ENCODE measurements at places on chromosomes 12 and 14.

DNA sequence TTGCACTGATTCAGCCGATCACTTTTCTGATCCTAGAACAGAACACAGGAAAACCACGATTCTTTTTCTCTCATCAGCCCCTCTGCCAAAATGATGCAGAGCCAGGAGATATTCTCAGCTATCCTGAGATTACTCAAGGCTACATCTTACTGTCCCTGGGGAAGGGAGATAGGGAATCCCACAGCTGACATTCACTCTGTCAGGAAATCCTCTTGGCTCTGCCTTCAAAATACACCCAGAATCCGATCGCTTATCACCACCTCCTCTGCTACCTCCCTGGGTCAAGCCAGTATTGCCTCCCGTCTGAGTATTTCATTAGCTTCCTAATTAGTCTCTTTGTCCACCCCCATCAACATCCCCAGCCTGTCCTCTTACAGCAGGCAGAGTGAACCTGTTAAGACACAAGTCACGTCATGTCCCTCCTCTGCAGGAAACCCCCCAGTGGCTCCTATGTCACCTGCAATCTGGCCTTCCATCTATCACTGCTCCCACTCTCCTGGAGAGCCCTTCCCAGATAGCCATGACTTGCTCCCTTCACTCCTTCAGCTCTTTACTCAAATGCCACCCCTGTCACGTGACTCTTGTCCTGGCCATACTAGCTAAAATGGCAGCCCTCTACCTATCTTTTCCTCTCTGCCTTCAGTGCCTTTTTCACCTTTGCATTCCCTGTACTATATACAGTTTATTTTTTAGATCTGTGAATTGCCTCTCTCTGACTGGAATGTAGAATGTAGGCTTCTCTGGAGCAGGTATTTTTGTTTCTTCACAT, 70.3 kb downstream of the GALNT4 start:
- DNase-seq = no peak

DNA sequence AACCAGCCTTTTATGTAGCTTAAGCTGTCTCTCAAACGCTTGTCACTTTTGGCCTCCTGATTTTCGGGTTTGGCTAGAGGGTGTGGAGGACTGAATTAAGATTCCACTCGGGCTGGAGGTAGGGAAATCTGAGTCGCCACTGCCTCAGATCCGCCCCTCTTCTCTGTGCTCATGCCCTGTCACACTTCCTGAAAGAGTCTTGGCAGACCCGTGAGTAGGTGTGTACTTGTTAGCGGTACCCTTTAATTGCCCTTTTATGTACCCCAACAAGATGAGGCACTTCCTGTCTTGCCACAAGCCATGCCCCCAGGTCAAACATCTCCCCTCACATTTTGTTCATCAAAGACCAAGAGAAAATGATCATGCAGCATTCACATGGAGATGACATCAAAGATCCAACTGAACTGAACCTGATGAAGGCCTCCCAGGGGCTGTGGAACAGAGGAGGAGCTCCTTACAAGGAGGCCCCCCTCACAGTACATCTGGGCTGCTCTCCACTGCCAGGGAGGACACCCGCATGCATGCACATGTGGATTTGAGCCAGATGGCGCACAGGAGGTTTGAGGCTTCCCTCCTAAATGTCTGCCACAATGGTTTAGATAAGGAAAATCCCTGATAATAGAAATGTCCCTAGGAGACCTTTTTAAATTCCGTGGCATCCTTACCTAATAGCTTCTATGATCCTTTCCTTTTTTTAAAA, 86.5 kb upstream of the CDKN3 start:
- no peak for DNase-seq

GRCh38 chr12:52438305-52439301, 4.4 kb upstream of the KRT75 start:
- DNase-seq = no peak

DNA sequence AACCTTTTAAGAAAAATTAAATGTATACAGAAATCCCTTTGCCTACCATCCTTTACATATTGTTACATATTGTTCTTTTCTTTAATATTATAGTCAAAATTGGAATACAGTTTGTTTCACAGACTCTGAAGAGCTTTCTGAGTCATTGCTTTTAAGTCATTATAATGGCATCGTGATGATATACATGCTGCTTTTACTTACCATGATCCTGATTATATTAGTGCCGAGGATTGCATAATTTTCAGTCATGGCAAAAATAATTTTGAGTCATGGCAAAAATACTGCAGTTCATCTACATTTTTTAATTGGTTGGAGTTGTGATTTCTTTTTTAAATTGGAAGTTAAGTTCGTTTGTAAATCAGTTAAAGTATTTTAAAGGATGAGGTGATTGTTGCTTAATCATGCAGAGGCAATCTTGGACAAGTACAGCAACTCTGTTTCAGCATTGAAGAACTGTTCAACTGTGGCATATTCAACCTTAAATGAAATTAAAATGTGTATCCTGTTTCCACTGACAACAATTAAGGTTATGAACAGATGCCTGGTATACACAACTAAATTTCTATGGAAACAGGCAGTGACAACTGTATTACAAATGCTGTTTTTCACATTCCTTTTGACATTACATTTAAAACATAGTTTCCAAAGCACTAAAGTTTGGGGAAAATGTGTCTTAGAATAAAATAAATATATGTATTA, 142.3 kb downstream of the PCNX1 start:
- no peak for DNase-seq

DNA sequence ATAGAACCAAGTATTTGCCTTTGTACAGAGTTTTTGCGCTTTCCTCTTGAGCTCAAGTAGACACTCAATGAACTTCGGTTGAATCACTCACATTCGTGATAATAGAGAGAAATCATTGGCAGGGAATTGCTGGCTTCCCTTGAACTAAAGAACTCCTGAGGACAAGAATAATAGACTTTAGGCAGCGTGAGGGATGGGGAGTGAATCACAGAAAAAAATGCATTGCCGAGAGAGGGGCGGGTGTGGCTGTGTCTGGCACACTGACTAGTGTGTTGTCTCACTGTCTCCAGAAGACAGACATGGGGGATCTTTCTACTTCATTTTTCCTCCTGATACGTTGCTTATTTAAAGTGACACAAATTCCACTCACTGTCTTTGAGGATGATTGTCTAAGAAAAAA, 805.2 kb downstream of the BCL11B start:
- DNase-seq = no peak

GRCh38 chr14:50860478-50861086, 11.3 kb upstream of the ABHD12B start:
- DNase-seq = peak; percentile 78

GRCh38 chr12:114123108-114123507, 157.0 kb upstream of the RBM19 start:
- DNase-seq = no peak

DNA sequence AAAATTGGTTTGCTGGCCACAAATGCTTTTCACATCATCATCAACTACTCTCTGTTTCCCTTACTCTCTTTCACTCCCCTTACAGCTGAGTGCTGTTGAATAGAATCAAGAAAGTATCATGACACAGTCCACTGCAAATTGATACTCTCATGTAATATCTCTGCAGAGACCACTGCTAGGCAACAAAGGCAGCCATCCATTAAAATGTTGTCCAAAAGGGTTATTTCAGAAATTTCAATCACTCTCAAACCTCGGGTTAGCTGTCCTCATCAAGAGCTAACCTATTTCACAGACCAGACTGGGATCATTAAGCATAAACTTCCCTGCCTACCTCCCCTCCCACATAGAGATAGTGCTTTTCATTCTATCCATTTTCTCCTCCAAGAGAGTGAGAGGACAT, 186.7 kb downstream of the PLCZ1 start:
- DNase-seq = no peak

DNA sequence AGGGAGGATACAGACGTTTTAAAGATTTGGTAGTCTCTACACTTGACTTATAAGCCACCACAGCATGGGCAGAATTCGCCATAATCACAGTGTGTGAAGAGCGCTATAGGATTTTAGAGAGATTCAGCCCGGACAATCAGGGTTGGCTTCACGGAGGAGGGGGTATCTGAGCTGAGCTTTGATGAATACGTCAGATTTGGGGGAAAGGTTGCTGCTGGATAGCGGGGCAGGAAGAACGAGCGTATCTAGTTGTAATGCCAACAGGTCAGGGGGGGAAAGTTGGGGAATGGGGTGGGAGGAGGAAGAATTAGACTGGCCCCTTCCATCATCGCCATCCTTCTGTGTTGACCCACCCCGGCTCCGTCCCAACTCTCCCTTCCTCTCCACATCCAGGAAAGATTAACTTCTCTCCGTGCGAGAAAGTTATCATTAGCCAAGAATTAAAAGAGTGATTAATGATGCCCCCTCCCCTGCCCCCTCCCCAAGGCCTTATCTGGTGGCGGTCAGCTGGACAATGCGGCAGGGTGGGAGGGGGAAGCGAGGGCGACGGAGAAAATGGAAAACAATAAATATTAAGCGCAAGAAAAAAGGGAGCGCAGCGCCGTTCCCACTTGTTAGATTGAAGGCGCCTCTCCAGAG, 13.5 kb upstream of the GPATCH2L start:
- no peak for DNase-seq

DNA sequence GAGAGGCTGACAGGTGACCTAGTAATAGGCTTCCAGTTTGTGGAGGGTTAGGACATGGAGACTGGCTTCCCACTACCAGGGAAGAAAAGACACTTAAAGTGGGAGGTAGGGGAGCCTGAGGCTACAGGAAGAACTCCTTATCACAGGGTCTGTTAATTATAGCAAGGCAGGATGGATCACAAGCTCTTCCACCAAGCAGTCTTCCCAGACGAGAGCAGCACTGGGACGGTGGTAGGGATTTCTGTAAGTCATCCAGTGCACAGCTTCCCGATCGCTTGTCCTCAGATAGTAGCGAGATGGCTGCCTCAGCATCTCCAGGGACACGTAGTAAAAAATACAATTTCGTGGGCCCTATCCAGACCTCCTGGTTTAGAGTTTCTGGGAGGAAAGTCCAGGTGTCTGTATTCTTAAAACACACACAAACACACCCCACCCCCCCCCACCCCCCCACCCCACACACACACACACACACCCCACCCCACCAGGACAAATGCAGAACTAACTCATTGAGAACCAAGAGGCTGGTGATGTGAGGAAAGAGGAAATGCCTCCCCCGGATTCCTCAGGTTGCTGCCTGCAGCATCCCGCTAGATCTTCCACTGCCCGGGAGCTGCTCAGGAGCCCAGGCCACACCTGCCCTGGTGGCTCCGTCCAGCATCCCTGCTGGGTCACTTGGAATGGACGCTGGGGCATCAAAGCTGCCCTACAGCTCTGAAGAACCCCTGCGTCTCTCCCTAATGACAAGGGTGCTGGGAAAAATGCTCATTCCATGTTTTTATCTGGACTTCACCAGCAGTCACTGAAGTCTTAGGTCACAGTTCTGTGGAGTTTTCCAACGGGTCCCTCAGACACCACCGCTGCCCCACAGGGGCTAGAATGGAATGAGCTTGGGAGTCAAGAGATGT, 307.2 kb downstream of the CACNA1C start:
- no peak for DNase-seq

GRCh38 chr12:121793838-121794533, 498 bp upstream of the RHOF start:
- peak; percentile 93 for DNase-seq

DNA sequence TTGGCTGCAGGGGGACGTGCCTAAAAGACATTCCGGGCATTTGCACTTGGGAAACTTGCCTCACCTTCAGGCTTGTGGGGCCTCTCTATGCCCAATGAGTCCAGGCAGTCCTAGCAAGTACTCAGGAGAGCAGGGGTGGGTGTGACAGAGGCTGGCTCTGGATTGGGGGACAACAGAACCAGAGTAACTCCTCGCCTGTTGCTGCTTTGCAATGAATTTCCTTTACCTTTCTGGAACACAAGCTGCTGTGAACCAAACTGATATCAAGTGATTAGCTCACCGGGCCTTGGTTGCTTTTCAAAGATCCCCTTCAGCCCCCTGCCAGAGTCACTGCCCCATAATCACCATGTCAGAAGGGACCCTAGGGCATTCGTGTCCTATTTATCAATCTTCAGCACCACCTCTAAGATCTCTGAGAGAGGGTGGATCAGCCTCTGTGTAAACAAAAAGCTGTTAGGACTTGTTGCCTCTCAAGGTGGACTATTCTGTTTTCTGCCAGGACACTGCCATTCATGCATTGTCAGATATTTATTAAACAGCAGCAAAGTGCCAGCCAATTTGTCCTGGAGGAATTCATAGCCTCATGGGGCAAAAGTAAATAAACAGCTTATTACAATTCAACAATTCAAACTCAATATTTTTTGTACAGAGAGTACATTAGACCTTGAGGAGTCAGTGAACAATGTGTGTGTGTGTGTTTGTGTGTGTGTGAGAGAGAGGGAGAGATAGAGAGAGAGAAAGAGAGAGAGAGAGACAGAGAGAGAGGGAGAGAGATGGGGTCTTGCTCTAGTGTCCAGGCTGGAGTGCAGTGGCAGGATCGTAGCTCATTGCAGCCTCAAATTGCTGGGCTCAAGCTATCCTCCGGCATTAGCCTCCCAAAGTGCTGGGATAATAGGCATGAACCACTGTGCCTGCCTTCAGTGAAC, 11.3 kb downstream of the NFATC4 start:
- no peak for DNase-seq

GRCh38 chr12:108363165-108363564, 24.1 kb upstream of the CMKLR1 start:
- DNase-seq = no peak

DNA sequence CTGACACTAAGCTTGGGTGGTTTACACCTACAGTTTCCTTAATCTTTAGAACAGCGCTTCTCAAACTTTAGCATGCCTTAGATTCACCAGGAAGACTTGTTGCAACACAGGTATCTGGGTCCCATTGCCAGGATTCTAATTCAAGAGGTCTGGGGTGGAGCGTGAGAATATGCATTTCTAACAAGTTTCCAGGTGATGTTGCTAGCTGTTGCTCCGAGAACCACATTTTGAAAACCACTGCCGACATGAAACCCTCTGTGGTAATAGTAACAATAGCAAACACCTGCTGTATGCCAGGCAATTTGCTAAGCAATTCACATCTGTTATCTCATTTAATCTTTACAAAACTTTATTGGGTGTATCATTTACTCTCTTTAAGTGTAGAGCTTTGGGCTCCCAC, 58.6 kb downstream of the TRHDE start:
- no peak for DNase-seq

DNA sequence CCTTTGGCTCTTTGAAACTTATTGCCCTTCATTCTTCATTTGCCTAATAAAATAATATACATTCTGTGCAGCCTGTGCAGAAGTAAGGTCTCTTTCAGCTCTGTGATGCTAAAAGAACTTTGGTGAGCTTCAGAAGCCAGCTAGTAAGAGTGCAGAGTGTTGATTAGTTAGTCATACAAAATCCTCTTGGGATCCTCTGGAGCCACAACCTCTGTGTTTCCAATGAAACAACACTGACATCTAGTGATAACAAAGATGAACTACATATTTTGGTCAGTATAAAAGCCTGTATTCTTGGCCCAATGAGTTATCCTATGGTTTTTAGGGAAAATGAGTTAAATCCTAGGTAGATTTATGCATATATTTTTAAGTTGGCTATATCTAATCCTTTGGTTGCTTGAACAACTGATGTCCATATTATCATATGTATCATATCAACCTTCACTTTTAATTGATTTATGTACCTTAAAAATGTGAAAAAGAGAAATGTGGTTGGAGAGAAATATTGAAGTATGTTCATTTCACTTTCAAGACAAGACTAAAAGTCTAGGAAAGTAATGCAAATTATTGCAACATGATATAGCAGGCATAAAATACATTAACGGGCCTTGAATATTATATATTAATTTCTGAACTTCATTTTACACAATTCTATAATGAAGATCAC, 158.4 kb downstream of the KLHL28 start:
- no peak for DNase-seq

GRCh38 chr12:103312742-103313354, 182.9 kb downstream of the C12orf42 start:
- DNase-seq = no peak

GRCh38 chr12:94073441-94074051, 74.8 kb upstream of the PLXNC1 start:
- DNase-seq = no peak

GRCh38 chr12:24803430-24804245, 145.3 kb downstream of the BCAT1 start:
- no peak for DNase-seq

Data from stimulated activated CD8-positive, alpha-beta memory T cell treated with anti-CD3 and anti-CD28 coated beads, Interleukin-2, amount 100 ng/mL, for 1 hour (primary cell).